ENCODE measurements at places on chromosomes 11 and 22. TPM values are rescaled to one million over a fixed set of nuclear protein-coding genes. Genes with fewer than 3 reads are reported as not detected.
A peak's percentile ranks its signal among the peaks of the same experiment; 100 is the strongest.

Gene FADS2
- 8.2 TPM for total RNA-seq

- H3K27me3 ChIP-seq, result no peaks in the 10 kb centered on the region
- H3K27ac ChIP-seq, result no peak overlapping the region
- H3K4me3 ChIP-seq, result no peak overlapping the region
- DNase-seq, result no peak
- H3K36me3 ChIP-seq, result no peaks in the 10 kb centered on the region
These were observed 67.5 kb downstream of the PRR5L start for GRCh38 chr11:36363361-36364268.

Gene TMEM191B
- not detected for total RNA-seq

Gene OR5B21
- total RNA-seq, result not detected

Gene CLCF1
- 6.8 TPM for total RNA-seq

DNA sequence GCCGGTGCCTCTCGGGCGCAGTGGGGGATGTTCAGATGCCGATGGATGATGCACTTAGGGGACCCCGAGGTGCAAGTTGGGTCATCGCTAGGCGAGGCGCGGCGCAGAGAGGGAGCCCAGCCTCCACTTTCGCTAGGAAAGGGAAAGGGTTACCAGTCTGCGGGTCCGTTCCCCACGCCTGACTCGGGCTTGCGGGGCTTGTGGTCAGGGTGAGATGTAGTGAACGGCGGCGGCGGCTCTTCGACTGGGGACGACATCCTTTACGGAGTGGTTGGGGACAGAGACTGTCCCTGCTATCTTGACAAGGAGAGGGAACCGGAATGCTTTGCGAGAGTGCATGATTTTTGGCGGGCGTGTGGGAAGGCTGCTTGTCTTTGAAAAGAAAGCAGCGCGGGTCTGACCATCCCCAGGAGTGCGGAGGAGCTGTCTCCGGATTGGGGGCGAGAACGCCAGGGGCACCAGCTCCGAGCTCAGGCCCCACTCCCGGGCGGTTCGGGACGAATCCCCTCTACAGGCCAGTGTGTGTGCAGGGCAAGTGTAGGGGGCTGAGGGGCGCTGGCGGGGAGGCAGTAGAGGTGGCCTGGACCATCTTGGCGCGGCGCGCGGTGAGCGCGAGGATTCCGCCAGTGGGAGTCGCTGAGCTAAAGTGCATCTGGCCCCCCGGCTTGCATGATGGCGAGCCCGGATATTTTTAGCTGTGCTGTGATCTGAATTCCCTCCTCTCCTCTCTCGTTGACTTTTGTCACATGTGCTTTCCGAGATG lies 1.1 kb downstream of the FAT3 start:
- peak overlapping the region; percentile 65 for H3K4me3 ChIP-seq
- peaks cover 19% of the 10 kb centered on the region for H3K27me3 ChIP-seq
- DNase-seq, result no peak
- H3K4me1 ChIP-seq, result peaks cover 22% of the 10 kb centered on the region

DNA sequence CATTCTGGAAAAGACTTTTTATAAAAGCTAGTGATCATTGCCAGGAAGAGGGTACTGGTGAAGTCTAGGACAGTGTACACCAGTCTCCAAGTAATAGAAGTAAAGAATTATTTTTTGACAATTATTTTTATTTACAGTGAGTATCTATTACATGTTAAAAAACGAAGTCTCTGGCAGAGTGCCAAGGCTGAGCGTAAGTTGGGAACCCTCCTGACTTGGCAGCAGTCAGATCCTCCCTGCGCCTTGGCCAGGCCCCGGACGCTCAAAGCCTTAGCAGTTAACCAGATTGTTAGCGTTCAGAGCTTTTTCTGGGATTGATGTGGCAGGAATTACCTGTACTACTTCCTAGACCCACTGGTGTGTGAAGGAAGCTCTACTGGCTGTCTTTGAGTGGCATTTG lies 38.1 kb upstream of the CTTN start:
- H3K36me3 ChIP-seq, result peaks cover 17% of the 10 kb centered on the region
- no peaks in the 10 kb centered on the region for H3K4me1 ChIP-seq
- DNase-seq, result no peak
- no peak overlapping the region for H3K4me3 ChIP-seq

DNA sequence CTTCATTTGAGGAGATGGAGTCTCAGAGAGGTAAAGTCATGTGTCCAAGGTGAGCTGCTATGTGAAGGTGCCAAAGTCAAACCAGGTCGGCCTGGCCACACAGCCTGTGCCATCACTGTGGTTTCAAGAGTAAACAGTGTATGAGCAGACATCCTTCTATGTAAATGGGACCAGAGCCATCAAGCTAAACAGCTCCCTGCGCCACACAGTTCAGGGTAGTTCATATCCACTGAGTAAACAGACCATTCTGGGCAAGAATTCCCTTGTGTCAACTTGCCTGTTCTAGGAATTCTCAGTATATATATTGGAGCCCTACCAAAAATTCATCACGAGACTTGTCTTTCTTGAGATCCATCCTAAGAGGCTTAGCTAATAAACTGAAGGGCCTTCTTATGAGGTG lies 77.5 kb downstream of the AMOTL1 start:
- no peaks in the 10 kb centered on the region for H3K36me3 ChIP-seq
- no peaks in the 10 kb centered on the region for H3K27me3 ChIP-seq
- peak overlapping the region; percentile 55 for H3K27ac ChIP-seq
- H3K4me3 ChIP-seq, result no peak overlapping the region
- DNase-seq, result no peak

Gene MS4A12
- not detected for total RNA-seq

Gene SPECC1L
- total RNA-seq, result 31.9 TPM

Gene DCHS1
- 1.7 TPM for total RNA-seq

Gene FAM180B
- total RNA-seq, result not detected

- H3K27ac ChIP-seq, result peak overlapping the region; percentile 92
- no peak for DNase-seq
- peaks cover 87% of the 10 kb centered on the region for H3K4me1 ChIP-seq
These were observed 561 bp downstream of the TRMT112 start for GRCh38 chr11:64316672-64317324.

DNA sequence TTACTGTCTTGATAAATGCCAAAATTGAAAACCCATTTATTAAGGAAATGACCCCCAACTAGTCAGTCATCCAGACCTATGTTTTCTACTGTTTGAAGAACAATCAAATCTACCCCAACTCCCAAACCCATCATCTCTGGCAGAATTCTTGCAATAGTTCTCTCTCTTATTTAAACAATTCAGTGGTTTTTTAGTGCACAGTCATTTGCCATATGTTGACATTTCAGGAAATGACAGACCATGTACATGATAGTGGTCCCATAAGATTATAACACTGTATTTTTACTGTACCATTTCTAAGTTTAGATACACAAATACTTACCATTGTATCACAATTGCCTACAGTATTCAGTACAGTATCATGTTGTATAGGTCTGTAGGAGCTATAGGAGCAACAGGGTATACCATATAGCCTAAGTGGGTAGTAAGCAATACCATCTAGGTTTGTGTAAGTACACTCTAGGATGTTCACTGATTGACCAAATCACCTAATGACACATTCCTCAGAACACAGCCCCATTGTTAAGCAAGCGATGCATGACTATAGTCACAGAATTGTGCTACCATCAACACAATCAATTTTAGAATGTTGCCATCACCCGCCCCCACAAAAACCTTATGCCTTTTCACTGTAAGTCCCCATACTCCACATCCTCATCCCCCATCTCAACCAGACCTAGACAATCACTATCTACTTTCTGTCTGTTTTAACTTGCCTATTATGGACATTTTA lies 41.8 kb downstream of the MMP20 start:
- H3K27me3 ChIP-seq, result no peaks in the 10 kb centered on the region
- no peaks in the 10 kb centered on the region for H3K4me1 ChIP-seq
- no peaks in the 10 kb centered on the region for H3K36me3 ChIP-seq
- H3K27ac ChIP-seq, result no peak overlapping the region
- DNase-seq, result no peak
- H3K4me3 ChIP-seq, result no peak overlapping the region

Gene CEND1
- 0.15 TPM for total RNA-seq

DNA sequence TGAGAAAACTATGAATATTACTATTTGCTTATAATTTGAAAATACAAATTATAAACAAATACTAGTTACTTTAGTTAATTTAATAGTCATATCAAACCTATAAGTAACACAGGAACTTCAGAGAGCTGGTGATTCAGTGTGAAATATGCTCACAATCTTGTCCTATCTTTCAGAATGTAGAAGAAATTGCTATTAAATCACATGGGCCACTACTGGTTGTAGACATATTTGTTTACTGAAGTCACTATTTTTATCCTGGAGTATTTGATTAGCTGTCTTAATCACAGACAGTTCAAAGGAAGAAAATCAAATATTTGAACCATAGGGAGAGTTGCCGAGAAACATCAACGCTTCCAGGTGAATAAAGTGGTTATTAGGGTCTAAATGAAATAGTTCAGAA lies 187.6 kb upstream of the ANO3 start:
- no peak overlapping the region for H3K27ac ChIP-seq
- H3K36me3 ChIP-seq, result no peaks in the 10 kb centered on the region
- H3K4me3 ChIP-seq, result no peak overlapping the region
- no peak for DNase-seq
- H3K4me1 ChIP-seq, result no peaks in the 10 kb centered on the region
- no peaks in the 10 kb centered on the region for H3K27me3 ChIP-seq

- H3K27me3 ChIP-seq, result no peaks in the 10 kb centered on the region
- H3K27ac ChIP-seq, result no peak overlapping the region
- no peak for DNase-seq
- no peaks in the 10 kb centered on the region for H3K36me3 ChIP-seq
- no peak overlapping the region for H3K4me3 ChIP-seq
These were observed 116.0 kb upstream of the TOP3B start for GRCh38 chr22:22098457-22099193.

Gene E2F8
- total RNA-seq, result 4.7 TPM

GRCh38 chr11:64379817-64380709 lies 21.1 kb downstream of the RPS6KA4 start:
- DNase-seq, result no peak
- H3K4me3 ChIP-seq, result no peak overlapping the region
- no peaks in the 10 kb centered on the region for H3K36me3 ChIP-seq
- peaks cover 16% of the 10 kb centered on the region for H3K4me1 ChIP-seq

GRCh38 chr22:19082793-19083192 lies 39.4 kb downstream of the DGCR2 start:
- no peaks in the 10 kb centered on the region for H3K36me3 ChIP-seq
- peaks cover 28% of the 10 kb centered on the region for H3K4me1 ChIP-seq
- H3K4me3 ChIP-seq, result no peak overlapping the region
- no peak overlapping the region for H3K27ac ChIP-seq
- DNase-seq, result no peak
- no peaks in the 10 kb centered on the region for H3K27me3 ChIP-seq

Gene OVCH2
- total RNA-seq, result 0.21 TPM

Gene PANX2
- total RNA-seq, result 4.2 TPM

DNA sequence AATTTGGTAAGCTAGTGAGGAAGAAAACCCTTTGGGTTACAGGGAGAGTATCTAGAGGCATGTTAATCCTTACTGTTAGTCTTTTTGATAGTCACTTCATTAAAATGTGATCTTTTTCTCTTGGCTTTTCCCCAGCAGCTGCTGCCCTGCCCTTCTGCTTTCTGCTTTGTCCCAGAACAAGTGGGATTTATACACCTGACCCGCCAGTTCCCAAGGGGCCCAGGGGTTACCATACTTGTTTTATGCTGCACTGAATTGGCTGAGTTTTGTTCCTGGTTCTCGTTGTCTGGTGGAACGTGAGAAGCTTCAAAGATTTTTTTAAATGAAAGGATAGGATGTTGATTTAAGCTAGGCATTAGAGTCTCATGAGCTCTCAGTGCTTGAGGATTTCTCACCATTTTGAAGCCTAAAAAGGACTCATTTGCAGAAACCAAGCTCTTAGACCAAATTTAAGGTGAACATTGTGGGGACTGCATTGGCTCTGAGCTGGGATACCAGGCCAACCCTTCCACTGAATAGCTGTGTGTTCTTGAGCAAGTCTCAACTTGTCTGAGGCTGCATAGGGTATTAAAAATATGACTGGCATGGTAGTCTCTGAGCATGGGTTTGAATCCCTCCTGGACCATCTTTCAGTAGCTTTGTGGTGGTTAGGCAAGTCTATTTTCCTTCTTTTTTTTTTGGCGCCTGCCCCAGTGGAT lies 6.6 kb downstream of the LIMK2 start:
- H3K4me1 ChIP-seq, result peaks cover 59% of the 10 kb centered on the region
- peak overlapping the region; percentile 81 for H3K27ac ChIP-seq
- H3K4me3 ChIP-seq, result no peak overlapping the region
- H3K27me3 ChIP-seq, result no peaks in the 10 kb centered on the region
- no peak for DNase-seq

Gene SPINDOC
- 3.4 TPM for total RNA-seq

- peaks cover 39% of the 10 kb centered on the region for H3K27me3 ChIP-seq
- no peak overlapping the region for H3K27ac ChIP-seq
- no peaks in the 10 kb centered on the region for H3K36me3 ChIP-seq
- no peaks in the 10 kb centered on the region for H3K4me1 ChIP-seq
These were observed 65.8 kb upstream of the SEPTIN5 start for GRCh38 chr22:19648419-19648929.

GRCh38 chr11:23263466-23263865 lies 403.2 kb upstream of the CCDC179 start:
- H3K4me1 ChIP-seq, result no peaks in the 10 kb centered on the region
- DNase-seq, result no peak
- no peaks in the 10 kb centered on the region for H3K27me3 ChIP-seq
- no peak overlapping the region for H3K4me3 ChIP-seq
- H3K27ac ChIP-seq, result no peak overlapping the region

DNA sequence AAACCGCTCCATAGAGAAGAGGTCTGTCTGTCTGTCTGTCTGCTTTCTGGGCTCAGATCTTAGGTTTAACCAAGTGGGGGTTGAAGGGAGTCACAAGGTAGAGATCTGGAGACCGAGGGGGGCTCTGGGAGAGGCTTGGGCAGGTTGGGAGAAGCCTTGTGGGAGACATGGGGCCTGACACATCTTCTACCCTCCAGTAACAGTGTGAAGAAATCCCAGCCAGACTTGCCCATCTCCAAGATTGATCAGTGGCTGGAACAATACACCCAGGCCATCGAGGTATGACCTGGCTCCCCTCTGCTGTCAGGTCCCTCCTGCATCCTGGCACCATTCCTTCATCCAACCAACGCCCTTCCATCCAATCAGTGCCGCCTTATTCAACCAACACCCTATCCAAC lies 7.4 kb downstream of the PRR33 start:
- no peak overlapping the region for H3K27ac ChIP-seq
- H3K36me3 ChIP-seq, result peaks cover 67% of the 10 kb centered on the region
- H3K4me3 ChIP-seq, result no peak overlapping the region
- no peak for DNase-seq
- no peaks in the 10 kb centered on the region for H3K27me3 ChIP-seq
- H3K4me1 ChIP-seq, result peaks cover 26% of the 10 kb centered on the region

- H3K36me3 ChIP-seq, result no peaks in the 10 kb centered on the region
- peaks cover 83% of the 10 kb centered on the region for H3K4me1 ChIP-seq
- H3K27me3 ChIP-seq, result no peaks in the 10 kb centered on the region
- no peak overlapping the region for H3K4me3 ChIP-seq
These were observed 85.0 kb upstream of the CRYBB3 start for GRCh38 chr22:25114369-25115362.

Measured in esophagus squamous epithelium (tissue), 5 donors.